ENCODE measurements at places on chromosomes 3 and 15.
A peak's percentile ranks its signal among the peaks of the same experiment; 100 is the strongest.

DNA sequence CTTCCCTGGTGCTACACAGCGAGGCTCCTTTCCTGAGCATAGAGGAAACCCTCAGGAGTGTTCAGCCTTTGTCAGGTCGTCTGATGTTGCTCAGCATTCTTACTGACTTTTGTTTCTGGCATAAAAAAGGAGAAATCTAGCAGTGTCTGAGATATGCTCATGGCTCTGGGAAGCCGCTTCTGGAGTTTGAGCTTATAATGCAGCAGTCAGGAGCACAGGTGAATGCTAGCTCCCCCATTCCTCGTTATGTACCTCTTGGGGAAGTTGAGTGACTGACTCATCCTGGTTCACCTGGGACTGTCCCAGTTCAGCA is 49.2 kb upstream of the MYZAP start:
- DNase-seq, result no peak

DNA sequence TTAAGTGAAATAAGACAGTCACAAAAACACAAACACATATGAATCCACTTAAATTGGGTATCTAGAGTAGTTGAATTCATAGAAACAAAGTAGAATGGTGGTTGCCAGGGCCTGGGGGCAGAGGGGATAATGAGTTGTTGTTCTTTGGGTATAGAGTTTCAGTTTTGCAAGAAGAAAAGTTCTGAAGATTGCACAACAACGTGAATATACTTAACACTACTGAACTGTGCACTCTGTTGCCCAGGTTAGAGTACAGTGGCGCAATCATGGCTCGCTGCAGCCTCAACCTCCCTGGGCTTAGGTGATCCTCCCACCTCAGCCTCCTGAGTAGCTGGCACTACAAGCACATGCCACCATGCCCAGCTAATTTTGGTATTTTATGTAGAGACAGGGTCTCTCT is 14.9 kb downstream of the GRAMD2A start:
- no peak for DNase-seq

- no peak for DNase-seq
Observed at GRCh38 chr3:189121092-189121491, 50.7 kb upstream of the TPRG1 start.

DNA sequence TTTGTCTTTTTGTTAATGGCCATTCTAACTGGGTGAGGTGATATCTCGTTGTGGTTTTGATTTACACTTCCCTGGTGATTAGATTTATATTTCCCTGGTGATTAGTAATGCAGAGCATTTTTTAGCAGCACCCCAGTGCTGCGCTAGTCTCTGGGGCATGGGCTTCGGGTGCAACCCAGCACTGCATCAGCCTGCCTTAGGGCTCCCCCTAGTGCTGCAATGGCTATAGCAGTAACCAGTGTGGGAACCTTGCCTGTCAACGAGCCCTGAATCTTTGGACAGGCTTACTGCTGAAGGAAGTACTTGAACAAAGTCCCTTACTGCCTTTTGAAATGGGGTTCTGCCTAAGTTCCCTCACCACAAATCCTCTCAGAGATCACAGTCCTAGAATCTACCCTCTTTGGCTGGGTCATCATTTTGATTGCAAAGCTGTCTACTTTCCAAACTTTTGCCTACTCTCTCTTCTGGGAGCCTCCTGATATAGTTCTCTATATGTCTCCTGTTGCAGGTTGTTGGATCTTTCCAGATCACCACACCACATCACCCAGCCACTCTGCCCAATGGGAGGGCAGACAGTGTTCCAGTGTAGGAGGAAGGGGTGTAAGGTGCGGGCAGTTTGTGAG is 79.2 kb upstream of the CCNL1 start:
- DNase-seq, result peak; percentile 60

DNA sequence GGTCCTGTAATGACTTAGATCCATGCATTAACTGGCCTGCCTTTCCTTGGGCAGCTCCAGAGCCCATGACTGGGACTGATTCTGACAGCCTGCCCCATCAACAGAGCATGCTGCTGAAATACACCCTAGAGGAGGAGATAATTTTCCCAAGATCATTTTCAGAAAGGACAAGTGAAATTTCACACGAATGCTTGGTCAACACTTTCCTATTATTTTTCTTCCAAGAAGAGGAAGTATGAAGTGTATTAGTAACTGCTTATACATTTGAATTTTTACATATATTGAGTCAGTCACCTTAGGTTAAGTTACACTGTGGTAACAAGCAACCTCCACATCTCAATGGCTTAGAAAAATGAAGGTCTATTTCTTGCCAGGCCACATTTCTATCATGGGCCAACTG is 9.7 kb upstream of the NMNAT3 start:
- DNase-seq, result no peak

DNA sequence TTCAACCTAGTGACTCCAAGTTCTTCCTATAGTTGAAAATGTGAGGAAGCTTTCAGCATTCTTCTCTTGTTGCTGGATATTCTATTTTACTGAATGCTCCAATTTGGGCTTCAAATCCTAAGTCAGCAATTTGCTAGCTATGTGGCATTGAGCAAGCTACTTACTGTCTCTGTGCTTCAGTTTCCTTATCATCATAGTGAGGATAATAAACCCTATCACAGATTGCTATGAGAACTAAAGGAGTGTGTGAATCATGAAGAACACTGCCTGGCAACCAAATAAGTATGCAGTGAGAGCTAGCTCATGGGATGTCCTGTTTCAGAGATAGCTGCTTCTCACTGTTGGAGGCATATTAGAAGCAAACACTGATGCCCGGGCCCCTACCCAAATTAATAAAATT is 163.8 kb upstream of the CDIN1 start:
- peak; percentile 75 for DNase-seq

- DNase-seq, result peak; percentile 6
Observed at GRCh38 chr3:35183927-35184675, 455.2 kb upstream of the ARPP21 start.

- DNase-seq, result peak; percentile 47
Observed at GRCh38 chr3:98596541-98597500, 3.4 kb upstream of the CPOX start.

GRCh38 chr3:184672977-184673870 is 38.6 kb downstream of the MAGEF1 start:
- no peak for DNase-seq

- DNase-seq, result no peak
Observed at GRCh38 chr15:59406446-59406845, 31.5 kb upstream of the FAM81A start.

DNA sequence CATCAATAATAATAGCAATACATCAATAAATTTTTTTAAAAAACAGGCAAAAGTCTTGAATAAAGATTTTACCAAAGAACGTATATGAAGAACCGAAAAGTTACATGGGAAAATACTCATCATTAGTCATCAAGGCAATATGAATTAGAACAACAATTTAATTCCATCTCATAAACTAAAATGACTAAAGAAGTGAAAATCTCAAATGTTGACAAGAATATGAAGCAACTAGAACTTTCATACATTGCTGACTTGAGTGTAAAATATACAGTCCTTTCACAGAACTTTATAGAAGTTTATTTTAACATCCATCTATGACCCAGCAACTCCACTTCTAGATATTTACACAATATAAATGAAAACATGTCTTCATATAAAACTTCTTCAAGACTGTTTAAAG is 35.3 kb upstream of the ABHD10 start:
- DNase-seq, result peak; percentile 42

GRCh38 chr15:64970698-64971097 is 19.0 kb downstream of the SPG21 start:
- no peak for DNase-seq

Data from fibroblast of mammary gland (primary cell).